ENCODE measurements at places on chromosomes 5 and 9.

DNA sequence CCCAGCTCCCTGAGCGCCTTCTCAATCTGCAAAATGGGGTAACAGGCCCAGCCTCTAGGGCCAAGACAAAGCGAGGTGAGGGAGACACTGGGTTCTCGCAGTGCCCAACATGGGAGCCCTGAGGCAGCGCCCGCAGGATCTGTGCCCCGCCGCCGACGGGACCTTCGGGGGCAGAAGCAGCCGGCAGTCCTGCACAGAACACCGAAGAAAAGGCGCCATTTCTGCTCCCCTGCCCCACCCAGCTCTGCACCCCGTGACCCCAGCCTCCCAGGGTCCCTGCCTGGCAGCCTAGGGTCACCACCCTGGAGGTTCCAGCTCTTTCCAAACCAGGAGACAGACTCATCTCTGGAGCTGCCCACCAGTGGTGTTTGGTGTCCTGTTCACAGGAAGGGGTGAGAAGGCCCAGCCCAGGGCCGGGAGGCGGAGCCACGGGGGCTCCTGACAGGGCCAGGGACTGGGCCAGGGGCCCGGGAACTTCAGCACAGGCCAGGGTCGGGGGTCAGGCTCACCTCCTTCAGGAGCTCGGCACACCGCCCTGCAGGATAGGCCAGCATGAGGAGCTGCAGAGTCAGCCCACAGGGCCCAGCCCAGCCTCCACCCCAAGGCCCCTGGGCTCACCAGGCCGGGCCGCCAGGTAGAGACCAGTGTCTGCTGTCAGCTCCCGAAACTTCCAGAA, 3.3 kb downstream of the LCN8 start:
- DNase-seq = no peak

DNA sequence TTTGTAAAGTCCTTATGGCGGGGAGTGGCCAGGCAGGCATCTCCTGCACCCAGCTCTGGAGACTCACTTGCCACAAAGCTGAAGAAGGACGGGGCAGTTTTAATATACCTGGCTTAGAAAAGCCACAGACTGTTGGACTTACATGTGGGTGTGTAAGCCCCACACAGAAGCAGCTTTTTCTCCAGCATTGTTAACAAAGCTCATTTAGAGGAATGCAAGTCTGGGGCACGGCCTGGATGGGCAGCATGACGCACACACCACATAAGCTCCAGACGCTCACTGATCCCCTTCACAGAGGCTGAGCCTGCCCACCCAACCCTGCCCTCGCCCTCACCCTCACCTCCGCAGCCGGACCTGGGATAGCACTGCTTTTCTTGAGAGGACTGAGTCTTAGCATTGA, 58.0 kb upstream of the PDE8B start:
- DNase-seq = no peak

GRCh38 chr5:178983728-178984127, 11.4 kb downstream of the GRM6 start:
- no peak for DNase-seq

DNA sequence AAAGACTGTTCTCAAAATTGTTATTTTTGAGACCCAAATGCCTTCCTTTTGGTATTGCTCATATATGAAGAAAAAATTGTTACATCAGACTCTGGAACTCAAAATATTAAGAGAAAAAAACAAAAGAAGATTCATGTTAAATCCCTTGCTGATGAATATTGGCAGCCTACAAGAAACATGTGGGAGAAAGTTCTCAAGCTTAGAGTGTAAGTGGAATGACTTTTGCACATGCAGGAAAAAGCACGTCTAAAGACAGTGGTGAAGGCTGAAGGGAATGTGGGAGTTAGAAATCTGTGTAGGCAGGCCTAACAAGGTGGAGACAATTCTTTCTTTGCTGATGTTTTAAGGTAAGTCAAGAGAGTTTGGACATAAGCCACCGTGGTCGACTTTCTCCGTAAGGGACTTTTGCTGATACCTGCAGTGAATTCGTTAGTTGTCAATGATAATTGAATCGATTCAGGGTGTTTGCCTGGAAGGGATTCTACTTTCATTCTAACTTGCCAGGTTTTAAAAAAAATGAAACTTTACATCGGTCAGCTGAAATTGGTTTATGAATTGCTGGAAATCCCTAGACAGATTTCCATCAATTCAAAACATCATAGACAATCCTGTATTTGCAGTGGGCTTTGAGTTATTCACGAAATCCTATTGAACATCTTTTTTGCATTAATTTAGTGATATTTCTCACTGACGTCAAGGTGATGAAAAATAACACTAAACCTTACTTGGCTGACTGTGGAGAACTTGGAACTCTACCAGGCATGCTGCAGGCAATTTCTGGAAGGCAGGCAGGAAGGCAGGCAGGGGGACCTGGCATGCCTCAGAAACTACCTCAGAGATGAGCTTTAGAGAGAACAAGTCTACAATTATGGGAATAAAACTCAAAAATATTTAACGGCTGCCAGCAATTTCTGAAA, 359.1 kb upstream of the ADAMTSL1 start:
- DNase-seq = no peak

DNA sequence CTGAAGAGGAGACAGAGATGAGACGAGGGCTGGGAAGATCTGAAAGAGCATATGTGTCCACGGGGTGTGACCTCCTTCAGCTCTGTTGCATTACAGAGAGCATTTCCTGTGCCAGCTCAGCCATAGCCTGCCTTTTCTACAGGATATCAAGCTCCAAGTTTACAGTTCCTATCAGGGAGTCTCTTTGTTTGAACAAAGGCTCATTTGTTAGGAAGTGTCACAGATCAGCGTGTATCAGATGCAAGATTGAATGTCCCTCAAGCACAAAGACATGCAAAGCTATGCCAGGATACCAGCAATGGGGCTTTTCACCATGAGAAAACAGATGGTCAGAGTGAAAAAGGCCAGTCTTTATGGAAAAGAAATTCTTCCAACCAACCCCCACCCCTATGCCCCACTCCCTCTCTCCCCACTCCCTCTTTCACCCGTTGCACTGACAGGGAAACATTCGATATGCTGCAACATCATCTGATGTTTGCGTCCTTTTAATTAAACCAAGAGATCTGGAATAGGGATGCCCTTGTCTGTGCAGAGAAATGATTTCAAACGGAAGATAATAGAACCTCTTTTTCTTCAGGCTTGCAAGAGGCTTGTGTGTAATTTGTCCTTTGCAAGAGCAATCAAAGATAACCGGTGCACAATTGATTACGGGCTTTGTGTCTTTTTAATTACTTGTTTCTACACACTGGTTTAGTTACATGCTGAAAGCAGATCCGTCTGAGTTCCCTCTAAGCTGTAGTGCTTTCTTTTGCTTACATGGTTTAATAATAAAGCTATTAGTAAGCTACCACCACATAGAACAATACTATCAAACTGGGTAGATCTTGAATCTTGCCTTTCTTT, 263.1 kb upstream of the RGMB start:
- DNase-seq = no peak

- no peak for DNase-seq
These were observed 8.3 kb downstream of the CDK5RAP2 start for GRCh38 chr9:120571443-120572257.

- DNase-seq = no peak
These were observed 1.4 kb upstream of the PTTG1 start for GRCh38 chr5:160420331-160420610.

DNA sequence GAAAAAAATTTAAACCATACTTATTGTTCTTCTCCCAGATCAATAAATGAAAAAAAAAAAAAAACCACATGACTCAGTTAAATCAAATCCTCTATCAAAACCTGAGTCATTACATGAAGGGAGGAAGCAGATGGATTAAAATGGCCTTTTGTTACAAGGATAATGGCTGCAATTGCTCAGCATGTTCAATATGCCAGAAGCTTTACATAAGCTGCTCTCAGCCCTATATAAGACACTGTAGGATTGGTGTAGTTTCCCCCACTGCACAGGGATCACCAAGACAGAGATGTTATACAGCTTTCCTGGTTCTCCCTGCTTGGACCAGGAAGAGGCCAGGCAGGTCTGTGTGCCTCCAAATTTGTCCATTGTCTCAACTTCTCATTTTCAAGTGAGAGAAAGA, 101.6 kb upstream of the MAP1B start:
- no peak for DNase-seq

- DNase-seq = no peak
These were observed 76.6 kb downstream of the MAPKAP1 start for GRCh38 chr9:125630436-125630835.

DNA sequence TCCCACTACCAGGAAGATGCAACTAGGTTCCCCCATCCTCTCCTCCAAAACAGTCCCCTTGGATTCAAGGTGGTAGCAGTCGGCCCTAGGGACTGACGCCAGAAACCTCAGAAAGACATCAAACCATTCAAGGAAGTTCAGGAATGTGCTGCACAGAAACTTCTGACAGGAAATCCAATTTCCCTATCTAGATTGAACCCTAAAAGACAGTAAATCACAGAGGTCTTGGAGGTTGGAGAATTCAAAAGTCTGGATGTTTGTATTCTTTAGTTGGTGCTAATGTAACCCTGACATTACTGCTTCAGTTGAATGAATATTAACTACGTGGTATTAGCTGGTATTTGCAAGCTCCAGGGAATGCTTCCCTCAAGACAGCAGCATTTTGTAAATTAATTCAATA, 125.3 kb downstream of the SYK start:
- no peak for DNase-seq

DNA sequence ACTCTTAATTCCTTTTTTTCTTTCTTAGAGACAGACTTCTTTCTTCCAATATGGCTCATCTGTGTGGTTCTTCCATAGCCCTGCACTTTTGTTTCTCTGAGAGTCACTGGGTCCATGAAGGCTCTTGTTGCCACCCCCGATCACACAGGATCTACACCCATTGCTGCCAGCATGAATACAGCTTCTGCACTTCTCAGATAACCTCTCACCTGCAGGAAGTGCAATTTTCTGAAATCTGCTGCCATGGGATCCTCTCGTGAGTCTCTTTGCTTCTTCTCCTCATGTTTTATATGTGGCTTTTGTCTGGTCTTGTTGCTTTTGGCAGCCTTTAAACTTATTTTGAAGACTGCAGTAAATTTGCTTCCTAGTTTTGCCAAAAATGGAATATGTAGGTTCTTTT, 171.2 kb downstream of the TMEM167A start:
- DNase-seq = no peak

DNA sequence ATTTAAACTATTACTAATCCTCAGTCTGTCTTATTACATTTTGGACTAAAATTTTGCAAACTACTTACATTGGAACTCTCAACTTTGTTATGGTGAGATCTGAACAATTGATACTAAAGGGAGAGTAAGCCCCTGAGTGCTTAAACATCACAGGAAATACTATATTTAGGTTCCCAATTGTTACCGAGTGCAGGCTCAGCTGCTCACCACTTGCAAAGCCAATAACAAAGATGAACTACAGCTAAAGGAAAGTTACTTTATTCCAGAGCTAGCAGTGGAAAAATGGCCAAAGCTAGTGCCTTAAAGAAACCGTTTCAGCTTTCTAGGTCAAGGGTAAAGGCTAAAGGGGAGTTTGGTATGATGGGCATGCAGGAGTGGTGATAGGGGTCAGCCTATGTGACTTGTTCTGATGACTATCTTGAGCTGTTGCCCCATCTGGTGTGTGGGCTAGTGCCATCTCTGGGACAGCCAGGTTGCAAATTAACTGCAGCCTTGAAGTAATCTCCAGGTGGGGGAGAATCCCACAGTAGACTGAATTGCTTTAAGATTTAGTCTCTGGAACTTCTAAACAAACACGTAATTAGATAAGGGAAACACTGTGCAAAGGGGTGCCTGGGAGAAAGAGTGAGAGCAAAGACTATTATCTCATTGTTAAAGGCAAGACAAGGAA, 7.8 kb upstream of the NDUFB6 start:
- DNase-seq = no peak

GRCh38 chr9:113786071-113786470, 90.0 kb upstream of the ZNF618 start:
- no peak for DNase-seq

GRCh38 chr5:174325961-174326360, 280.5 kb downstream of the NSG2 start:
- no peak for DNase-seq

- no peak for DNase-seq
These were observed 32.8 kb upstream of the MSANTD3 start for GRCh38 chr9:100394032-100394695.

GRCh38 chr5:77518304-77518703, 26.2 kb upstream of the WDR41 start:
- no peak for DNase-seq

DNA sequence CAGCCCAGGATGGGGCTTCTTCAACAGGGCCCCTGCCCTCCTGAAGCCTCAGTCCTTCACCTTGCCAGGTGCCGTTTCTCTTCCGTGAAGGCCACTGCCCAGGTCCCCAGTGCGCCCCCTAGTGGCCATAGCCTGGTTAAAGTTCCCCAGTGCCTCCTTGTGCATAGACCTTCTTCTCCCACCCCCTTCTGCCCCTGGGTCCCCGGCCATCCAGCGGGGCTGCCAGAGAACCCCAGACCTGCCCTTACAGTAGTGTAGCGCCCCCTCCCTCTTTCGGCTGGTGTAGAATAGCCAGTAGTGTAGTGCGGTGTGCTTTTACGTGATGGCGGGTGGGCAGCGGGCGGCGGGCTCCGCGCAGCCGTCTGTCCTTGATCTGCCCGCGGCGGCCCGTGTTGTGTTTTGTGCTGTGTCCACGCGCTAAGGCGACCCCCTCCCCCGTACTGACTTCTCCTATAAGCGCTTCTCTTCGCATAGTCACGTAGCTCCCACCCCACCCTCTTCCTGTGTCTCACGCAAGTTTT, 23.6 kb downstream of the PCDHGC5 start:
- DNase-seq = peak; percentile 54

DNA sequence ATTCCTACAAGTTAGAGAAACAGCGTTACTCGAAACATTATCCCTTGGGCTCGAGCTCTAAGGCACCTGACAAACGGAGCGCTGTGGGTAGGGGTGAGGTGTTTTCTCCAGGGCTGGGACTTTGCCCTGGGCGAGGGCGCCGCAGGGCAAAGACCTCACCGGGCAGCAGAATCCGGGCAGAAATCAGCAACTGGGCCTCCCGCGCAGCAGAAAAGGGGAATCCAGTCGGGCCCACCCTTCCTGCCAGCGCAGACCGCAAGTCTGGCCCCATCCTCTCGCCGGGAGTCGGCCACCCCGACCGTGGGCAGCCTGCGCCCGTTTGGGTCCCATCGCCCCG, 430 bp upstream of the MSH3 start:
- DNase-seq = no peak

- no peak for DNase-seq
These were observed 110.7 kb upstream of the PHYKPL start for GRCh38 chr5:178343306-178343705.

GRCh38 chr5:32760091-32760509, 49.0 kb downstream of the NPR3 start:
- no peak for DNase-seq

GRCh38 chr5:102561894-102562760, 63.3 kb upstream of the SLCO6A1 start:
- peak; percentile 10 for DNase-seq
